ENCODE measurements at places on chromosomes 6 and 20.

DNA sequence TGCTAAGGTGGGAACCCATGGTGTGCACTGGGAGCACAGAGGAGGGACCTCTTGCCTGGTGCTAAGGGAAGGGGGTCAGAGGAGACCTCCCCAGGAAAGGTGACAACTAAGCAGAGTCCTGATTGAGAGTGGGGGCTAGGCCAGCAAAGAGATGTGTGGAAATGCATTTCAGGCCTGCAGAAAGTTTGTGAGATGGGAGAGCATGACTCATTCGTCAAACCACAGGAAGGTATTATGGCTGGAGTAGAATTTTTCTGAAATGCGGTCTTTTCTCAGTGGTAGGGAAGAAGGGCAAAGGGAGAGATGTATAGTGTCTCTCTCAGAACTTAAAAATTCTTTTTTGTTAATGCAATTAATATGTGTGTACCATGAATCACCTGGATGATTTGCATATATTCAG lies 23.6 kb upstream of the EDN1 start:
- DNase-seq, result peak; percentile 65

- peak; percentile 60 for DNase-seq
Observed at GRCh38 chr6:1612974-1613306, 3.2 kb downstream of the FOXC1 start.

GRCh38 chr6:32131439-32131948 lies 1.4 kb upstream of the FKBPL start:
- DNase-seq, result no peak

DNA sequence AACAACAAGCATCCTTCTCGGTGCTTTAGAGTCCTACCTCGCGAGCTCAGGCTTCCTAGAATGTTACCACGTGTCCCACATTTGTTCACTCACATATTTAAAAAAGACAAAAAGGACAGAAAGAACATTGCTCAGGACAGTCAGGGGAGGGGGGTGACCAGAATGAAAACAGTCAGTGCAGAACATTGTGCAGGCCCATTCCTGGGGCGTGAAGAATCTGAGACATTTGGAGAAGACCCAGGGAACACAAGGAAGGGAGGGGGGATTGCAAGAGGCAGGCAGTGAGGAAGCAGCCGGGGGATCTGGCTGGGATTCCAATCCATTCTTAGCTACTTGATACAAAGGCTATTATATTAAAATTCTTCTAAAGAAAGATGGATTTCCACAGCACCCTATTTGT lies 270.4 kb upstream of the CITED2 start:
- DNase-seq, result peak; percentile 57

- no peak for DNase-seq
Observed at GRCh38 chr20:5039255-5039657, 37.9 kb upstream of the SLC23A2 start.

- DNase-seq, result no peak
Observed at GRCh38 chr6:12058172-12058961, 46.3 kb downstream of the HIVEP1 start.

- no peak for DNase-seq
Observed at GRCh38 chr6:163375361-163375760, 39.2 kb upstream of the QKI start.

DNA sequence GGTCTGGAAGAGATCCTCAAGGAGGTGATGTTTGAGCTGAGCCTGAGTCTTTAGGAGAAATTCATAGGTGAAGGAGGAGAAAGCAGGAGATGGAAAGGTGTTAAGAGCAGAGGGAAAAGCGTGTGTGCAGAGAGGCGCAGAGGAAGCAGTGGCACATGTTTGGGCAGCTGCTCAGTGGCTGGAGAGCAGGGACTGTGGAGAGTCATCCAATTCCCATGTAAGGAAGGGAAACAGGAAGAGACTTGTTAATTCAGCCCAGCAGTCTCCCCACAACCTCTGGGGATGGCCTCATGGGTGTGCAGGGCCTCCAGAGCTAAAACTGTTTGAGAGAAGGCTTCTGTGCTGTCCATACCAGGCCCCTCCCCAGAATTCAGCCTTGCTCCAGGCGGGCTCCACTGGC lies 16.2 kb downstream of the AAR2 start:
- no peak for DNase-seq

GRCh38 chr6:128763599-128764300 lies 119.2 kb upstream of the LAMA2 start:
- DNase-seq, result no peak

DNA sequence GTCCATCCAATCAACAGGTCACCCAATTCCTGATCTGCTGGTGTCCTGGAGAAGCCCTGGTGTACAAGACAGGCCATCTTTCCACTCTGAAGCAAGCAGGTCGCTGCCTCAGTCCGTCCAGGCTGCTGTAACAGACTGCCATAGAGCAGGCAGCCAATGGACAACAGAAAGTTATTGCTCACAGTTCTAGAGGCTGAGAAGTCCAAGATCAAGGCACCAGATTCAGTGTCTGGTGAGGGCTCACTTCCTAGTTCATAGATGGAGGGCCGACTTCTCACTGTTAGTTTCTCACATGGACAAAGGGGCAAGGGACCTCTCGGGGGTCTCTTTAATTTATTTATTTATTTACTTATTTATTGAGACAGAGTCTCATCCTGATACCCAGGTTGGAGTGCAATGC lies 74.8 kb downstream of the CD24 start:
- DNase-seq, result no peak

- DNase-seq, result no peak
Observed at GRCh38 chr6:163720460-163721235, 306.1 kb downstream of the QKI start.

GRCh38 chr20:40979247-40979646 lies 49.4 kb upstream of the TOP1 start:
- no peak for DNase-seq

- DNase-seq, result peak; percentile 2
Observed at GRCh38 chr6:127120023-127120786, 1.7 kb downstream of the RSPO3 start.

GRCh38 chr6:32991972-32992371 lies 17.4 kb downstream of the HLA-DOA start:
- no peak for DNase-seq
